Peyer's patch (tissue), 4 donors: ENCODE measurements at places on chromosomes 7 and 10. TPM values are rescaled to one million over a fixed set of nuclear protein-coding genes. Genes with fewer than 3 reads are reported as not detected.

DNA sequence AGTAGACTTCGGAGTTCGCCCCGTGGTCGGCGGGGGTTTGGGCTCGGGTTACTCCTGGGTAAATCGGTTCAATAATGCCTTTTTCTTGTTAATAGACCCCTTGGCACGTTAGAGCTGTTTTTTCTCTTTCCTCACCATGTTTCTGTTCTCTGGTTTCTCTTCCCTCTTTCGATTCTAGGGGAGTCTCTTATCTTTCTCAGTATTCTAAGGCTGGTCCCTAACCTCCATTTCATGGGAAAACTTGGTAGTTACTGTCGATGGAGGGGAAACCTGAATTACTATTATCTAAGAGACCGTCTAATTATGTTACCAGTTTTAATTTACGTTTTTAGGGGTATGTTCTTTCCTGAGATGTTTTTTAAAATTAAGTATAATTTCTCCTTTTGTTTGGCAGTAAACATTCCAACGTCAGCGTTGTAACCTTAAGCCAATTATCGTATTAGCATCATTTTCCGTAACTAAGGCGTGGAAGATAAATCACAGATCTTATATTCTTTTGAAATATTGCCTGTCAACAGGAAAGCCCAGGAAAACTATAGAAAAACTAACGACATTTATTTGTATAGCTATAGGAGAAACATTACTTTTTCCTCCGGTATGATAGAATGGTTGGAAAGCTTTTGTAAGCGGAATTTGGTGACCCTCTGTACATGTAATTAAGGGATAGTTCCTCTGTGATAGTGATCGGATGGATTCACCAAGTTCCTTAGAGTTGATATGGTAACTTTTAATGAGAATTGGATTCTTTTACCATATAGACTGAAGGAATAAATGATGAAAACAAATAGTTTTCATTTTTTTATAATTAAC lies 847 bp downstream of the BTAF1 start:
- DNase-seq, result no peak

- DNase-seq, result no peak
Measured at GRCh38 chr7:116353647-116354046, 143.3 kb downstream of the TES start.

The ZNF394 gene
- total RNA-seq, result 71.8 TPM

The METTL27 gene
- 17.3 TPM for total RNA-seq

DNA sequence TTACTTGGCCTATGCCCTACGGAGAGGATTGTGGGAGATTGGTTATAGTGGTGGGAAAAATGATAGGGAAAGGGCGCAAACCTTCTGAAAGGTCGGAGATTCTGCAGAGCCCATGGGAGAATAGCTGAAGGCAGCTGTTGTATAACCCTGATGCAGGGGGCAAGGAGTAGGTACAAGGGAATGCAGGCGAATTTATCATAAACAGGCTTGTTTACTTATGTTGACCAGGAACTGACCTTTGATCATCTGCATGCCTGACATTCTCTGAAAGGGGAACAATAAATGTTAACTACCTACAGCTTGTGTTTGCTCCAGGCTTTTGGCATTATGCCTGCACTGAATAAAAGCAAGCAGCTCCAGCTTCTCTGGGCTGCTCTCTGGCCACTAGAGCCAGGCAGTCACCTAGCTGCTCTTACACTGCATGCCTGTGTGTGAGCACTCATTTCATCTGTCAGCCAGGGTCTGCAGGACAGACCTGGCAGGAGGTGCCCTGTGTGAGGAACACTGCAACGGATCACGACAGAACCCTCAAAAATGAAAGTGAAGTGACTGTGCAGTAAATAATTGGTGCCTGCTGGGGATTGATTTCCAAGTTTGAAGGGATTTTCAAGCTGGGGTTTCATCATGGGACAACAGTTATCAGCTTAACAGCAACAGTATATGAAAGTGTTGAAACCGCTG lies 31.1 kb upstream of the ABCA13 start:
- peak; percentile 64 for DNase-seq

The AKR1C2 gene
- total RNA-seq, result 22.7 TPM

The TMEM176A gene
- 338 TPM for total RNA-seq

The ENTPD1 gene
- 5.8 TPM for total RNA-seq

The EPHA1 gene
- total RNA-seq, result 81.3 TPM

DNA sequence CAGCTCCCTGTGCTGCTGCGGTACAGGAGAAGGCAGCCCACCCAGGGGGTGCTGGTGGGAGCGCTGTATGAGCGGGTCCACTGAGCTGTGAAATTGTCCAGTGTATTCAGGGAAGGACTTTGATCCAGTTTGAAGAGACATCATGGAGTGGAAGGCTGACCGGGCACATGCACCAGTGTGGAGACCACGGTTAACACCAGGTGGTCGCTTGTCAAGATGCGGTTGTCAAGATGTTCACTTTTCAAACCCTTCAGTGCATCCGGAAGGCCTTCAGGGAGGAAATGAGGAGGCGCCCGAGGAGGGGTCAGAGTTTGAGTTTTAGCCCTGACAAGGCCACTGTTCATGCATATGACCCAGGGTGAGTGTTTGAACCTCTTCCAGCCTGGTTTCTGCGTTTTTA lies 6.1 kb downstream of the DOCK1 start:
- no peak for DNase-seq

GRCh38 chr10:103203466-103203865 lies 10.4 kb upstream of the NT5C2 start:
- no peak for DNase-seq

GRCh38 chr10:64037071-64037661 lies 516.0 kb downstream of the REEP3 start:
- no peak for DNase-seq

GRCh38 chr10:124362568-124362967 lies 56.2 kb downstream of the OAT start:
- DNase-seq, result no peak

- DNase-seq, result no peak
Measured at GRCh38 chr7:107027208-107027607, 17.3 kb upstream of the PRKAR2B start.

GRCh38 chr7:49611951-49612350 lies 161.5 kb upstream of the VWC2 start:
- DNase-seq, result no peak

DNA sequence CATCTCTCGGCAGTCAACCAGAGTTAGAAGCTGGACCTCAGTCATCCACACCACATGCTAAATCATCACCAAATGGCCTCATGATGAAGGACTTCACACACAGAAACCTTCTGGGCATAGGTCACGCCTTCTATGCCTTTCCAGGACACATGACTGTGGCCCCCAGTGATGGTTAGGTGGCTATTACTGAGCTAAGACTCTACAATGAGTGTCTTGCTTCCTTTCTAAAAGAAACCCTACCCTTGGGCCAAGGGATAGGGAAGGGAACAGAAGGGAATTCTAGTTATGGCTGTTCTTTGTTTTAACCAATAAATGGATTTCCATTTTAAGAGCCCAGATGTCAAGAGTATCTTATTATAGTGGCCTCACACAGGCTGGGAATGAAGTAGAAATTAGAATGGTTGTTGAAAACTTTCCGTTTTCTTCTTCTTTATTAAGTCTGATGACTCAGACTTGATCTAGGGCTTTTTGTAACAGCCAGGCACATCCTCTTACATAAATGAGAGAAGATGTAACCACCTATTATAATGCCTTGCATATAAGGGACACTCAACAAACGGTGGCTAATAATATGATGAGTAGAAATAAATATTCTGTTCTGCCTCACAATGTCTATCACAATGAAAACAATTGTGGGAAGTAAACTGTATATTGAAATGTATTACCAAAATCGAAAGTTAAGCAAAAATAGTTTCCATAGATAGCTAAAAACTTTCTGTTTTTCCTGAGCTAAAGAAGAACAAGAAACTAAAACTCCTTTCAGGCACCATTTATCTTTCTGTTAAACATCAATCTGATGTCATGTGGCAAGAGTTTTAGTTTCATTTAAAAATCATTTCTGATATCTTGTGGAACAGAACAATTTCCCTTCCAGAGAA lies 62.5 kb upstream of the TOMM7 start:
- no peak for DNase-seq

The H2AZ2 gene
- total RNA-seq, result 70.7 TPM

The PPP1R17 gene
- not detected for total RNA-seq

The DNAH11 gene
- 0.35 TPM for total RNA-seq

DNA sequence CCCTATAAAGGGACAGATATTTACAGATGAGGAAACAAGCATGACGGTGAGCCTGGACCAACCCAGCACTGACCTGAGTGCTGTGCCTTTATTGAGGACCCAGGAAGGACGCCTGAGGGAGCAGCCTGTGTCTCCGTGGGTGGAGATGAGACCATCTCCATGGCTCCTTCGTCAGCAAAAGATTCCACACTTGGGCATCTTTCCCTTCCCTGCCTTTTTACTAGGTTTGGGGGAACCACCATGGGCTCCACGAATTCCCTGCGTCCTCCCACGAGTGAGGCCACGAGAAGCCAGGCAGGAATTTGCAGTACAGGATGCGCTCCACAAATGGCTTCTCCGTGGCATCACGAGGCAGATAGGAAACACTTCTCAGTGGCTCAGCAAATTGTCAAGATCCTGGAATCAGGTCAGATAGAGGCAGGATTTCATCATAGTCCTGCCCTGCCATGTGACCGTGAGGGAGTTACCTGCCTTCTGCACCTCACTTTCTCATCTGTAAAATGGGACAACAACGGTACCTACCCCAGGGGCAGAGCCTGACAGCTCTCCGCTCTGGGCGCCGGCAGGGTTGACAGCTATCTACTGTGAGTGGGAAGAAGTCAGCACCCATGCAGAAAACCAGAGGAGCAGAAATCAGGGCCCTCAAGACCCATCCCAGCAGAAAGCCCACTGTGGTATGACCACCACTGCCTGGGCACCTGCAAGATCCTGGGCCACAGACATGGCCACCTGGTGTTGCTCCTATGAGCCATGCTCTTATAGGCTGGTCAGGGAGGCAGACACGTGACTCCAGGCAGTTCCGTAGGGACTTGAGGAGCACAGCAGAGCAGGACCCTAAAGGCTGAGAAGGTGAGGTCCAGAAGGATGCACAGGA lies 80.1 kb downstream of the GRID1 start:
- no peak for DNase-seq

DNA sequence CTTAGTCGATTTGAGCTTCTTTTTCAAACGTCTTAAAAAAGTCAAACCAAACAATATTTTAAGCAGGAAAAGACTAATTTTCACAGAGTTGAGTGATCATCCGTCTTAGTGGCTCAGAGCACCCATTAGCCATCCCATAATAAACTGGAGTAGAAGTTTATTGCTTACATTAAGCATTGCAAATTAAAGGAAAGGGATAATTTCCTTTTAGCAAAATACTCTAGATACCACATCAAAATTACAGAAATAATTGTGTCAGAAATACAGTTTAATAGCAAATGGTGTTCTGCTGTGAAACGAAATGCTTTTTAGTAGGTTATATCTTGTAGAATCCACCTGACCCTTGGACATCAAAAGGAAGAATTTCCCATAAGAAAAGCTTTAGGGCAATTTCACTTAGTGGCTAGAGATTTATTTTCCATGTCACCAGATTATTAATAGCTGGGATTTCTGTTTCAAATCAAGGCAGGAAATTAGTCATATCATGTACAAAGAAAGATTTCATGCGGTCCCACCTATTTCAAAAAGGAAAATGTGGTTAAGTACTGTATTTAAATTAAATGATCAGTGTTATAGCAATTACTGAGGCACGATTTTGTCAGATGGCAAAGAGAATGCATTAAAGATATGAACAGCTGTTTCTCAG lies 96.2 kb downstream of the NPTX2 start:
- no peak for DNase-seq

The PRF1 gene
- 4.6 TPM for total RNA-seq

The LRIT1 gene
- not detected for total RNA-seq

DNA sequence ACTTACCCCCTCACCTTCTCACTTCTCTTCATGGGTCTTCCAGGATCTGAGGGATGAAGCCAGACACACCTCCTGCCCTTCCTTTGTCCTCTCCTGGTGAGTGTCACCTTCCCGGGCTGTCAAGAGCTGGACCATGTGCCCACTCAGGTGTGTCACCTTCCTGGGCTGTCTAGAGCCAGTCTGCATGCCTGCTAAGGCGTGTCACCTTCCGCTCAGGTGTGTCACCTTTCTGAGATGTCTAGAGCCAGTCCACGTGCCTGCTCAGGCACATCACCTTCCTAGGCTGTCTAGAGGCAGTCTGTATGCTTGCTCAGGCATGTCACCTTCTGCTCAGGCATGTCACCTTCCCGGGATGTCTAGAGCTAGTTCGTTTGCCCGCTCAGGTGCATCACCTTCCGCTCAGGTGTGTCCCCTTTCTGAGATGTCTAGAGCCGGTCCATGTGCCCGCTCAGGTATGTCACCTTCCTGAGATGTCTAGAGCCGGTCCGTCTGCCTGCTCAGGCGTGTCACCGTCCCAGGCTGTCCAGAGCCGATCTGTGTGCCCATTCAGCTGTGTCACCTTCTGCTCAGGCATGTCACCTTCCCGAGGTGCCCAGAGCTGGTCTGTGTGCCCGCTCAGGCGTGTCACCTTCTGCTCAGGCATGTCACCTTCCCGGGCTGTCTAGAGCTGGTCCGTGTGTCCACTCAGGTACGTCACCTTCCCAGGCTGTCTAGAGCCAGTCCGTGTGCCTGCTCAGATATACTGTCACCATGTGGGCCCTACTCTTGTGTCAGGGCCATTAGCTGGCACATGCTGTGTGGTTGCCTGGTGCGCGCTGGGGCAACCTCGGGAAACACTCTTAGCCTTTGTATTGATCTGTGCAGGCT lies 245.3 kb downstream of the EBF3 start:
- peak; percentile 24 for DNase-seq

GRCh38 chr10:102868911-102869257 lies 386 bp upstream of the AS3MT start:
- DNase-seq, result no peak

- DNase-seq, result no peak
Measured at GRCh38 chr10:70234668-70235447, 1.6 kb upstream of the PPA1 start.

The OR2A14 gene
- total RNA-seq, result not detected

DNA sequence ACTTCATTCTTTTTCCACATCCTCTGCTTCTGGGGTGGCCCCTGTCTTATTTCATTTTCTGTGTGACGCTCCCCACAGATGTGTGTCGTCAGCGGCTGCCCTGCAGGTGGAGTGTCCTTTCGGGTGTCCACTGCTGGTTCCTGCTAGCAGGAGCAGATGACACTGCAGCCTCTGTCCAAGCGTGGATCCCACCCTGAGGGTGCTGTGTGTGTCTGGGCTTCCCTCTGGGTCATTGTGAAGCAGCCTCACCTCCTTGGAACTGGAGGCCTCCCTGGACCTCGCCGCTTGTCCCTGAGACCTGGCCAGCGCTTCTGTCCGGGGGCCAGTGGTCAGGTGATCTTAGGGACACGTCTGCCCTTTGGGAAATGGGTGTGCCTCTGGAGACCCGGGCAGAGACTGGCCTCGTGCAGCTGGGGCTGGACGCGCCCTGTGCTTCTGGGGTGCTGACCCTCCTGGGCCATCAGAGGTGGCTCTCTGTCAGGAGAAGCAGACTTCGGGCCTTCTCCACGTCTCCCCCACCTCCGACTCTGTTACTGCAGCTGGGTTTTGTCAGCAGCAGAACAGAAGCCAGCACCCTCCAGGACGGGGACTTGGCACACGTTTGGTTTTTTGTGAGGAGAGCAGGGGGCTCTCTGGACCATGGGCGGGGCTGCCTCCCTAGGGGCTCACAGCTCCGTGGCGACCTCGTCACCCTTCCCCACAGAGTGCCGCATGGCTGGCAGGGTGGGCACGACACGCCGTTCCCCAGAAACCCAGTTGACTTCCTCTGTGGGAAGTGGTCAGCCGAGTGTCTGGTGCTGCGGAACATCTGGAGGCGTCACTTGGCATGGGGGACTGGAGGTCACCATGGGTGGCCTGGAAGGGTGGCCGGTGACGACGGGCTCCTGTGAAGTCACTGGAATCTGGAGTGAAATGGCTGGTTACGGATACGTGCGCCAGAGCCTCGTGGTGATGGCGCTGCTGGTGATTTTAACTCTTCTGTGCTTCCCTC lies 48.4 kb downstream of the INPP5A start:
- DNase-seq, result peak; percentile 45

The MYO3A gene
- not detected for total RNA-seq
